ENCODE measurements at places on chromosomes 4 and X.

DNA sequence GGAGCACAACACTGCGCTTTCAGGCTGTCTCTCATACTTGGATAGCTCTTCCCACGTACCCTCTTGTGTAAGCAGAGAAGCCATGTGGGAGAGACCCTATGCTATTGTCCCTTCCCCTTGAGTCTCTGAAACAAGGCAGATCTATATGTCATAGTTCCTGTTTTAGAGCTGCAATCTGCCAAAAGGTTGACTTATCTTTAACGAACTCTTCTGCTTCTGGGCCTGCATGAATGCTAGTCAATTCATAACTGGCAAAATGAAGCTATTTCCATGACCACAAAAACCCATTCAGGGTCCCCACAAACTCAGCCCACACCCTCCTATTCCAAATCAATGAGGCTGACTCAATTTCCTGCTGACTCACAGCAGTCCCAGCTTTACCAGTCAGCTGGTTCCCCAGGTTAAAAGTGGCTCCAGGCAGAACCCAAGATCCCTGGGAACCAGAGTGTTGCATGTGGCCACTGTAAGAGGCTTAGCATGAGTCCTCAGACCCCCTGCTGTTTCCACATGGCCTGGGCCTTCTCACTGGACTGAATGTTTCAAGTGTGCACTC, 25.3 kb upstream of the SOD3 start:
- DNase-seq: peak; percentile 97

GRCh38 chrX:86348669-86349068, 200.4 kb downstream of the DACH2 start:
- DNase-seq: no peak

GRCh38 chr4:138262030-138262429, 19.9 kb upstream of the SLC7A11 start:
- no peak for DNase-seq

GRCh38 chr4:4269856-4270255, 20.1 kb downstream of the LYAR start:
- DNase-seq: peak; percentile 76

GRCh38 chr4:151771664-151772063, 10.9 kb upstream of the GATB start:
- no peak for DNase-seq

GRCh38 chrX:123357941-123358340, 173.9 kb downstream of the GRIA3 start:
- no peak for DNase-seq

All from choroid plexus epithelial cell (primary cell).